Ascending aorta (tissue), 2 donors: ENCODE measurements at places on chromosomes 7 and 10.

DNA sequence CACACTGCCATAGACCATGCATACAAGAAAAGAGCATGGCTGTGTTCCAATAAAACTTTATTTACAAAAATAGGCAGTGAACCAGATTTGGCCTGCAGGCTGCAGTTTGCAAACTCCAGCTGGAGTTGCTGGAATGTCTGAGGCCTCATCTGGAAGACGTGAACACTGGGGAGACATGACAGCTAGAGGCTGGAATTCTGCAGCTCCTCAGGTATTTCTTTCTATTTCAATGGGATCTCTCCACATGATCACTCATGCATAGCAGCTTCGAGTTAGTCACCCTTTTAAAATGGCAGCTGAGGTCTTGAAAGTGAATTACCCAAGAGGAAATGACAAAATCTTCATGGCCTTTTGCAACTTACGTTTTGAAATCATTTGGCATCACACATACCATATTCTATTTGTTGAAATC is 52.6 kb upstream of the BET1 start:
- H3K4me1 ChIP-seq, result no peaks in the 10 kb centered on the region
- no peaks in the 10 kb centered on the region for H3K27me3 ChIP-seq
- H3K27ac ChIP-seq, result no peak overlapping the region
- DNase-seq, result no peak

DNA sequence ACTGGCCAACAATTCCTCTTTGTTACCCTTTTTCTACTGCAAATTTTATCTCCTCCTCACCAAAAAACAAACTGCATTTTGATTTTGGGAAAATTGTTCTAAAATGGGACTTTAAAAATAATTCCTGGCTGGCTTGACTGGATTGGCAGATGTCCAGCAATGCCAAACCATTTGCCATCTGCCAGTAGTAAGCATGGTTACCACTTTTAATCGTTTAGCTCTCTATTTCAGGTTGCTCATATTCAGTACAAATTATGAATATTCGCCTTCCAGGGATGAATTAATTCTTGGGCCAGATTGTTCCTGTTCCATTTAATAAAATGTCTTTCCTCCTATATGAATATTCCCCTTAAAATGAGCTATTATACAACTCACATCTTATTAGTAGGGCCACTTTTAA is 35.7 kb downstream of the SMNDC1 start:
- H3K36me3 ChIP-seq, result no peaks in the 10 kb centered on the region
- H3K4me1 ChIP-seq, result peaks cover 20% of the 10 kb centered on the region
- H3K27ac ChIP-seq, result peak overlapping the region; percentile 90
- no peaks in the 10 kb centered on the region for H3K27me3 ChIP-seq

DNA sequence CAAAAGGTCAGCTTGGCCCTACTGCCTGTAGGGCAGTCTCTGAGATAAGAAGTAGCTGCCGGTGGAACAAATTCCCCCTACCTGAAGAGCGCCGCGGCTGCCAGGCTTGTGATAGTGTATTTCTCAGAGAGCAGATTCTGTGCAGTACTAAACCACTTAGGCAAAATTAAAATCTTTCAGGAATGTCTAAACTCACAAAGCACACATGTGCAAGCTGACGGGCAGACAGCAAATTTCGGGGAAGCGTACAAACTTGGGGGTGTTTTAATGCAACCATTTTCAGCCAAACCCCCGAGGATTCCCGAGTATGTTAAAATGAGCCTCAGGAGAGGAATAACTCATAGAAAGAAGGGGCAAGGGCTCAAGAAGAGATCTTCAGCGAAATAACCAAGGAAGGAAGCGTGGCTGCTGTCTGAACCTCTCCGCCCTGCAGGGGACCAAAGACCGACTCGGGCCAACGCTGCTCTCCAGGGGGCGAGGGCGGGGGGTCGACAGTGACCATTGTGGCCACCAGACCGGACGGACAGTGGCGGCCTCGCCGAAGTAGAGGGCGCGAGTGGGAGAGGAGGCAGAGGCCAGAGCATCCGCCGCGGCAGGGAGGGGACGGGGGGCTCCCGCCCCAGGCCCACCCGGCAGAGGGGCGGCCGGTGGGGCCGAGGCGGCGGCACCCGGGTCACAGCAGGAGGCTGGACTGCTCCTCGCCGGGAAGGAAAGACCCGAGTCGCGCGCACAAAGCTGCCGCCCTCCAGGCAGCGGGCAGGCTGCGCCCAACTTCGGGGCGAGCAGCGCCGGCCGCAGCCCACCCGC is 819 bp downstream of the HYCC1 start:
- DNase-seq, result no peak
- peak overlapping the region; percentile 88 for H3K27ac ChIP-seq
- peaks cover 30% of the 10 kb centered on the region for H3K4me1 ChIP-seq
- H3K27me3 ChIP-seq, result no peaks in the 10 kb centered on the region
- peak overlapping the region; percentile 98 for H3K4me3 ChIP-seq

DNA sequence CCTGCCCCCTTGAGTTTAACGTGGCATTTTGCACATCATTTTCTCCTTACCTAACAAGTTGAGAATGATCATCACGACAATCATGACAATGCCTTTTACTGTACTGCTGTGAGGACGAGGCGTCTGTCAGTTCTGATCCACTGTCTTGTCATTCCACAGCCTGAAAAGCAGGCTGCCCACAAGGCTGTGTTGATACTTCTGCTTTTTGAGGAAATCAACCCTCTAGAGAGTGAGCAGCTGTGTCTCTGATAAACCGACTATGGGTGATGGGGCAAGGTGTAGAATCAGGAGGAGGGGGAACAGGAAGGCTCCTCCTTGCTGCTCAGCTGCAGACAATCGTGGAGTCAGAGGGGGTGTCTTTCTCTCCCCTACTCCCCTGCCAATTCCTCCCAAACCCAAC is 30.6 kb upstream of the C10orf120 start:
- DNase-seq, result no peak
- H3K4me3 ChIP-seq, result no peak overlapping the region
- H3K27me3 ChIP-seq, result no peaks in the 10 kb centered on the region
- H3K36me3 ChIP-seq, result no peaks in the 10 kb centered on the region
- H3K4me1 ChIP-seq, result no peaks in the 10 kb centered on the region

DNA sequence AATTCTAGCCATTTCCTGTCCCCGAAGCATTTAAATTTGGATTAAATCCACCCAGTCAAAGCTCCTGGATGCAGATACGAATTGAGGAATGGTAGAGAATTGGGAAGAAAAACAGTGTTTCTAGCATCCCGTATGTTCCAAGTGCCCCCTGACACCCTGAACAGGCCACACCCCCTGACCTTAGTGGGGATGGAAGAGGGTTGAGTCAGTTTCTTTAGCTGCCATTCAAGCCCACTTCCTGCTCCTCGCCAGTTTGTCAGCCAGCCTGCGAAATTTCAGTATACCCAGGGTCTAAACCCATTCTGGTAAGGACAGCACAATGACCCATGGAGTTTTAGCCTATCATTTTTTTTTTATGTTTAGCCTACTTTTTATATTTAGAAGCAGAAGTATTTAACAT is 101.1 kb downstream of the PKD1L1 start:
- H3K4me1 ChIP-seq, result peaks cover 7% of the 10 kb centered on the region
- H3K36me3 ChIP-seq, result no peaks in the 10 kb centered on the region
- no peaks in the 10 kb centered on the region for H3K27me3 ChIP-seq
- H3K27ac ChIP-seq, result no peak overlapping the region
